ENCODE measurements at places on chromosomes 4 and X. TPM values are rescaled to one million over a fixed set of nuclear protein-coding genes. Genes with fewer than 3 reads are reported as not detected.

- DNase-seq = no peak
Observed at GRCh38 chr4:7893539-7893938, 46.1 kb downstream of the AFAP1 start.

DNA sequence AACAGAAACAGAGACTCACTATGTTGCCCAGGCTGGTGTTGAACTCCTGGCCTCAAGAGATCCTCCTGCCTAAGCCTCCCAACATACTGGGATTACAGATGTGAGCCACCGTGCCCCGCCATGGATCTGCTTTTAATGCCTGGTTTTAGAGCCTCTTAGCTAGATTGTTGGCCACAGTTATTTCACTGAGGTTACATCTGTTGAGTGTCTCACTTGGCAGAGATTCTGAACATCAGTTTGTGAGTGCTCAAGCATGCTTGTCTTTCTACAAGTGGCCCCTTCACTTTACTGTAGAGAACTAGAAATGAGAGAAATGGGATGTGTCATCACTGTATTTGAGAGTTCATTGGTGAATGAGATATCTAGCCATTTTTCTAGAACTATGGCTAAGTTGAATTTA is 218.5 kb downstream of the APBB2 start:
- DNase-seq = no peak

MAGIX gene
- 3.2 TPM for total RNA-seq

RASSF6 gene
- 1.6 TPM for total RNA-seq

DNA sequence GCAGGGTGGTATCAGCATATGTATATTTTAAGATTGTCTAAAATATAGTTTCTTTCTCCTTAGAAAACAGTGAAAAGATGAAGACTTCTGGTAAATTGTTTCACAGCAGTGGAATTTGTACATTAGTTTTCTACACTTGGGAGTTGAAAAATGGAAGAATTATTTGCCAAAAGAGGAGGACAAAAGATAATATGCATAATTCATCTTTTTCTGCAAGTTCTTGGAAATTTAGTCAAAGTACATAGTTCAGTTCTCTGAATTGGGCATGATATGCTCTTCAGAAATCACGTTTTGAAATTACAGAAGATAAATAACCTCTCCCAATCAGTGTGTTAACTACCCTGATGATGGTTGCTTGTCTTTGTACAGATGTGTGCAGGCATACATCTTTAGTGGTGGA is 47.0 kb downstream of the RBPJ start:
- no peak for DNase-seq

FRG2 gene
- not detected for total RNA-seq

FAM114A1 gene
- 84.0 TPM for total RNA-seq

- no peak for DNase-seq
Observed at GRCh38 chr4:98501383-98501782, 157.0 kb downstream of the TSPAN5 start.

BEX1 gene
- total RNA-seq = 19.7 TPM

DNA sequence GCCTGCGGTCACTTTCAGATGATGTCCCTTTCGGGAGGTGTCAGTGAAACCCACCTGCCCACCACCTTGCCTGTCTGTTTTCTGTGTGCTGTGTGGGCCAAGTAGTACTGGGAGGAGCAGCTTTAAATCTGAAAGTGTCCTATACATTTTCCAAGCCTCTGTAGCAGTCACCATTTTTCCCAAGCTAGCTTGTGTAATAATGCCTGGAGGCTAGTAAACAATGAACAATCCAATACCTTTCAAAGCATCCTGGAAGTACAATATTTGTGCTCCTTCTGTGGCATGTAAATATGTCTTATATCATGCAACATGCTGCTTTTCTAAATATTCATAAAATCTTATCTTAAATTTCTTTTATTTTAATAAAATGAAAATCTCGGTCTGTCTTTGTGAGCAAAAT is 111.6 kb upstream of the C1GALT1C1 start:
- no peak for DNase-seq

GRCh38 chr4:154407443-154407842 is 84.2 kb downstream of the DCHS2 start:
- DNase-seq = no peak

GRCh38 chrX:74344280-74344622 is 40.3 kb downstream of the ZCCHC13 start:
- DNase-seq = no peak

TLR6 gene
- 5.0 TPM for total RNA-seq

GRCh38 chr4:13998850-13999445 is 371.4 kb upstream of the BOD1L1 start:
- DNase-seq = no peak

DNA sequence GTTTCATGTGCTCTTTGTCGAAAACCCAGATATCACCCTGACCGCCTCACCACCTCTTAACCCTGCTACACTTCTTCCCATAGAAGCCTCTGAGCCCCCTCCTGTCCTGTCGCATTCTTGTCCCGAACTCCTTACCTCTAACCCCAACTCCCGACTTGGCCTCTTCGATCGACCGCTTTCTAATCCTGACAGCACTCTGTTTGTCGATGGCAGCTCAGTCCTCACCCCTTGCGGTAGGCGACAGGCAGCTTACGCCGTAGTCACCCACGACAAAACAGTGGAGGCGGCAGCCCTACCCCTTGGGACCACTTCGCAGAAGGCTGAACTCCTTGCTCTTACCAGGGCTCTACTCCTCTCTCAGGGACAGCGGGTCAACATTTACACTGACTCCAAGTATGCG is 961.7 kb downstream of the RPA4 start:
- no peak for DNase-seq

DNA sequence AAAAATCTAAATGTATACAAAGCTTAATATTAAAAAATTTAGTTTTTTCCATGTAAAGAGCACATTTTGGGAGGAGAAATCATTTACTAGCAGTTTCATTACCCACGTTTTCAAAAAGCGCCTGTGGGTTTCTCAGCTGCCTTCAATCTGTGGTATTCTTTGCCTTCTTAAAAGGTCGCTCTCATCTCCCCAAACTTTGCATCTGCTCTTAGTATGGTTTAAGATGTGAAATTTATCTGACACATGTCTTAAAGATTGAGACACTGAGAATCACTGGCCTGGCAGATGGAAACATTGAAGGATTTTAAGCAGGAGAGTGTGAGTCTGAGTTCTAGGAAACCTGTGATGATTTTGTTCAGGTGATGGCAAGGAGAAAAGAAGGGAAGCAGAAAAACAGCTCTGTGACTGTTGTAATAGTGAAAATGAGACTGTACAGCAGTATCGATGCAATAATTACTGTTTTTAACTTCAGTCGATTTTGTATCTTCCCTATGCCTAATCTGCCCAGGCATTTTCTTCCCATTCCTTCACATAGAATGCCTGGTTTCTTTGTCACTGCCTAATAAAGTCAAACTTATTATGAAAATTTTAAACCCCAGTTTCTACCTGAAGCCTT is 75.9 kb downstream of the PAQR3 start:
- no peak for DNase-seq

DNA sequence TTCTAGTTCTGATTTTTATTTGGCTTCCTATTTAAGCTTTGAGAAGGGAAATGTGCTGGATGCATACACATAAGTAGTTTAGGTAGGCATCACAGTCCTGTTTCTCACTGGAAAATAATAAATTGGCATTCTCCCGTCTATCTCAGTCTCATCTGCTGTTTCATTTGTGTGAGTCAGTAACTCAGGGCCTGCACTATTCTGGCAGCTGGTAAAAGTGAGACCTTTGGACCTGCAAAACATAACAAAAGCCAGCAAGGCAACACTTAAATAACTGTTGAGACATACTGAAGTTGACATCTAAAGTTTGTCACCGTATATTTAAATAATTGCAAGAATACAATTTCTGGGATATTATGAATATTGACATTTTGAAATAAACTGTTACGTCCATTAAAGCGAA is 8.6 kb upstream of the UBQLN2 start:
- DNase-seq = no peak

FAM47B gene
- not detected for total RNA-seq

DNA sequence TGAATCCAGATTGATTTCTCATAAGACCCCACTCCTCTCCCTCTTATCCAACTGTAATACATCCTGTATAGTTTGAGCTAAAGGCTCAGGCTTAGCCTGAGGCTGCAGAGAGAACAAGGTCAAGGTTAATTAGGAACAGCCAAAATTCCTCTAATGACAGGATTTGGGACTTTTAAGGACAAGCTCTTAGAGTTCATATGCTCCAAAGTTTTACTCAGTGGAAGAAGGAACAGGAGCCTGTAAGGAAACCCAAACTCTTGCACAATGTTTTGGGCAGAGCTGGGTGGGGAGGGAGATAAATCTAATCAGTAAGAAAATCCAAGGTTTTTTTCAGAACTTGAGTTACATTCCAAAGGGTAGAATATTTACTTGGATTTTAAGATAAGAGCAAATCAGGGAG is 238.8 kb downstream of the QDPR start:
- no peak for DNase-seq

GRCh38 chrX:109952050-109952449 is 50.9 kb upstream of the TMEM164 start:
- DNase-seq = no peak

USP17L18 gene
- not detected for total RNA-seq

- no peak for DNase-seq
Observed at GRCh38 chr4:145351162-145351561, 130.5 kb upstream of the SMAD1 start.

DNA sequence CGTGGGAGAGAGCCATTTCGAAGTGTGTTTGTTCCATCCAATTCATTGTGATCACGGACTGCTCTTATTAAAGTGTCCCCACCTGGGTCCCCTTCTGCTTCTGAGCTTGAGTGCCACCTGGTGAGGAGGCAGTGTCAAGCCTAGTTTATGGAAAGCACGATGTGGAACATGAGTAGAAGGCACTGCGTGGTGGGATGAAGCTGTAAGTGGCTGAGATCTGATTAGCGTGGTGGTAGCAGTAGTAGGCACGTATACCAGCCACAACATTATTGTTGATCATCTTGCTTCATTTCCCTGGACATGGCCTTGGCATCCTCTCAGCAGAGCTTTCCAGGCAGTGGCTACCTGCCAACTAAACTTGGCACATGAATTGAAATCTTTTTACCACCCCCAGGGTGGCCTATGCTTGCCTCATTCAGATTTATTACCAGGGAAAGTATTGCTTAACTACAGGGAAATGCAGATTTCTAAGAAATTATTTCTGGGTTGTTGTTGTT is 46.4 kb downstream of the GPAT3 start:
- DNase-seq = no peak

KIT gene
- 7.0 TPM for total RNA-seq

CXCL1 gene
- total RNA-seq = 1.1 TPM

S100G gene
- total RNA-seq = not detected

APBB2 gene
- 106 TPM for total RNA-seq

DNA sequence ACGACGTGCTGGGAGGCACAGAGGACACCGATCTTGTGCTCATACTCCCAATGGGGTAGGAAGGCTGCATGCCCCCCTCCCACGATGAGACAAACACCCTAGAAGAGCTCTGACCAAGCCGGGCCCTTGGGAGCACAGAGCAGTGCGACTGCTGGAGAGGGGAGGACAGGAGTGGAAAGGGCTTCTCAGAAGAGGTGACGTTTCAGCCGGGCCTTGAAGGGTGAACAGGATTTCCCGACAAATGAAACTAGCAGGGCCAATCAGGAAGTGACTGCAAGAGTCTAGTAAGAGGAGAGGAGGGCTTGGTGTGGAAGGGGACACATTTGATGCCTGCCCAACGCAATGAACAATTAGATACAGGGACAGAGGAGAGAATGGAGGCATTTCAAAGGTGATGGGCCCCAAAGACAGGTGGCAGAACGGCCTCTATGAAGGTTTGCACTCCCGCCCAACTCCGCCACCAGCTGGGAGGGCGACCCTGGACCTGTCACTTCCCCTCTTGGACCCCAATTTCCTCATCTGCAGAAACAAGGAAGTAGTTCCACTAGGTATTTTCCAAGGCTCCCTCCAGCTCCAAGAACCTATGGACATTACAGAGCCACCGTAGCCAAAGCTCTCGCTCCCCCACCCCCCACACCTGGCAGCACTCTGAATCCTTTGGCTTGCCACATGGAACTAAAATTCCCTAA is 3.9 kb downstream of the HCFC1 start:
- DNase-seq = no peak

GRCh38 chr4:183059797-183060196 is 39.3 kb upstream of the WWC2 start:
- no peak for DNase-seq

GLOD5 gene
- not detected for total RNA-seq

TMEM150C gene
- 31.4 TPM for total RNA-seq

CLCN3 gene
- 31.1 TPM for total RNA-seq

- DNase-seq = no peak
Observed at GRCh38 chrX:146264763-146265375, 447.2 kb downstream of the SLITRK2 start.

ZDHHC9 gene
- 16.1 TPM for total RNA-seq

TMPRSS11D gene
- not detected for total RNA-seq

- DNase-seq = no peak
Observed at GRCh38 chr4:156113138-156113765, 159.6 kb upstream of the CTSO start.

GRCh38 chrX:134774190-134775048 is 116.1 kb upstream of the PLAC1 start:
- DNase-seq = no peak

DNA sequence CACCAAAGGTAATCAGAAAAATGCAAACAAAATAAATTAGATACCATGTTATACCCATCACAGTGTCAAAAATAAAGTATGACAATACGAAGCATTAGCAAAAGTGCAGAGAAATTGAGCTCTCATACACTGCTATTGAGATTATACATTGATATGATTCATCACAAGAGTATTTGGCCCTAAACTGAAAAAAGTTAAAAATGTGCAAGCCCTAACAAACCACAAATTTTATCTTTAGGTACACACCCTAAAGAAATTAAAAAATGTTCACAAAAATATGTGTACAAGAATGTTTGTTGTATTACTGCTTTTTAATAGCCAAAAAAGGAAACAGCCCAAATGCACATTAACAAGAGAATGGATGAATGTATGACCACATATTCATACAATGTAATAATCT is 137.9 kb upstream of the MAGEA10 start:
- no peak for DNase-seq

Measured in ovary (tissue), 10 donors.